Activated T-helper 2 cell treated with anti-CD3 and anti-CD28 coated beads, Interferon-gamma antibody, Interleukin-2, Interleukin-4, amounts not matched to agents 10 μg/mL and 5 μg/mL and 100 μg/mL, durations not matched to agents 14 hours and 24 hours and 36 hours (primary cell): ENCODE measurements at places on chromosomes 3 and 15. TPM values are rescaled to one million over a fixed set of nuclear protein-coding genes. Genes with fewer than 3 reads are reported as not detected.

GRCh38 chr3:43817825-43818224 is 127.1 kb downstream of the ABHD5 start:
- H3K36me3 ChIP-seq = no peaks in the 10 kb centered on the region
- H3K27ac ChIP-seq = no peak overlapping the region
- peaks cover 3% of the 10 kb centered on the region for H3K27me3 ChIP-seq
- no peak for DNase-seq
- no peaks in the 10 kb centered on the region for H3K4me1 ChIP-seq
- H3K4me3 ChIP-seq = no peak overlapping the region

DNA sequence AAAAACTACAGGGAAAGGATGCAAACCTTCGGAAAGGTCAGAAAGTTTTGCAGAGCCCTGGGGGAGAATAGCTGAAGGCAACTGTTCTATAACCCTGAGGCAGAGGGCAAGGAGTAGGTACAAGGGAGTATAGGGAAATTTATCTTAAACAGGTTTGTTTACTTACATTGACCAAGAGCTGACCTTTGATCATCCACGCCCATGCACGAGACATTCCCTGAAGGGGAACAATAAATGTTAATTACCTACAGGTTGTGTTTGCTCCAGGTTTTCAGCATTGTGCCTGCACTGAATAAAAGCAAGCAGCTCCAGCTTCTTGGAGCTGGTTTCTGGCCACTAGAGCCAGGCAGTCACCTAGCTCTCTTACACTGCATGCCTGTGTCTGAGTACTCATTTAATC is 524.5 kb upstream of the TGFBR2 start:
- H3K4me1 ChIP-seq = no peaks in the 10 kb centered on the region
- no peak overlapping the region for H3K27ac ChIP-seq
- no peak for DNase-seq
- peaks cover 4% of the 10 kb centered on the region for H3K27me3 ChIP-seq
- H3K36me3 ChIP-seq = no peaks in the 10 kb centered on the region

Gene CPNE9
- 0.50 TPM in 1 of 2 replicates, not detected in the other for total RNA-seq

DNA sequence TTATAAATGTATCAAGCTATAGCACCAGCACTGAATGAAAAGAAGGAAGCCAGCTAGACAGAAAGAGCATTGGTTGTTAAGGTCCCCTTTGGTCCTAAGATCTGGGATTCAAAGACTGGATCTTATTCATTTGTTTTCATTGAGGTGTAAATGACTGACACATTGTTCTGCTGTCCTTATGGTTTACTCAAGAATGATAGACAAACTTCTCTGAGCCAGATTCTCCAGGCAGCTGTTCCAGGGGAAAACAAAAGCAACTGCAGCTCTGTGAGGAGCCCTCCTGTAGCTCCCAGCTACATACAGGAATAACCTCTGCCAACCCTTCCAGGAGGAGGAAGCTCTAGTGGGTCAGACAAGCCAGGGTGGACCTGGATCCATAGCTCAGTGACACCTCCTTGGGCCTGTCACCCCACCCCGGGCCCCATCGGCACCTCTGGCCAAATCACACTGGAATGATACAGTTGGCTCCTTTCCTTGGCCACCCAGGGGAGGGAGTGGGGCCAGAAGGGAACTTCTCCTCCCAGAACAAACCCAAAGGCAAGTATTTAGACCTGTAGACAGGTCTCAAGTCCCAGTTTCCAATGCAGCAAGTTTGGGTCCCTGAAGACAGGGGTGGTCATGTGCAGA is 57.8 kb downstream of the ZNF621 start:
- no peak overlapping the region for H3K27ac ChIP-seq
- peaks cover 3% of the 10 kb centered on the region for H3K4me1 ChIP-seq
- DNase-seq = no peak
- no peak overlapping the region for H3K4me3 ChIP-seq

Gene SCN11A
- 0.02 TPM in 2 replicates for total RNA-seq

- no peak overlapping the region for H3K27ac ChIP-seq
- no peak for DNase-seq
- H3K27me3 ChIP-seq = no peaks in the 10 kb centered on the region
- H3K4me1 ChIP-seq = no peaks in the 10 kb centered on the region
- H3K4me3 ChIP-seq = no peak overlapping the region
Observed at GRCh38 chr3:81308306-81308705, 453.1 kb downstream of the GBE1 start.

- DNase-seq = no peak
- H3K4me3 ChIP-seq = no peak overlapping the region
- H3K27me3 ChIP-seq = no peaks in the 10 kb centered on the region
- peaks cover 51% of the 10 kb centered on the region for H3K36me3 ChIP-seq
Observed at GRCh38 chr15:79863886-79864285, 32.9 kb downstream of the MTHFS start.

DNA sequence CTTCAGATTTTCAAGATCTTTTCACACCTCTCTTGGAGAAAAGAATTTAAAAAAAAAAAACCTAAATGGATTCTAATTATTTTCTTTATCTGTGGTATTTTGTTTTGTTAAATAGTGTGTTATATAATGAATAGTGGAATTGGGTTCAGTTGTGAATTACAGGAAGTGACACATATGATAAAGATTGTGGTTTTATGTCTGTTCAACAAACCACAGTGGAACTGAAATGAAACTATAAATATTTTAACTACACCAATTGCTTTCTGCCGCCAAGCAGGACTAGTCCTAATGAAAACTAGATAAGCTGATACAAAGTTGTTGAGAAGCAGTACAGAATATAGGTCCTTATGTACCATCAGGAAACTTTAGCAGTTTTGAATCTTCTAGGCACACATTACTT is 121.6 kb downstream of the UBE2E2 start:
- peaks cover 5% of the 10 kb centered on the region for H3K4me1 ChIP-seq
- H3K27me3 ChIP-seq = peaks cover 2% of the 10 kb centered on the region
- no peak overlapping the region for H3K4me3 ChIP-seq
- no peaks in the 10 kb centered on the region for H3K36me3 ChIP-seq
